ENCODE measurements at places on chromosomes 7 and 10. TPM values are rescaled to one million over a fixed set of nuclear protein-coding genes. Genes with fewer than 3 reads are reported as not detected.

SPDYE8 gene
- not detected for total RNA-seq

PTF1A gene
- total RNA-seq = not detected

TRIP6 gene
- total RNA-seq = 28.6 TPM

TMEM213 gene
- total RNA-seq = not detected

SCRN1 gene
- total RNA-seq = 12.0 TPM

CHCHD2 gene
- total RNA-seq = 526 TPM

SERPINE1 gene
- total RNA-seq = 0.58 TPM

RSPH10B gene
- total RNA-seq = 0.18 TPM

PIK3CG gene
- total RNA-seq = 55.6 TPM
